Activated naive CD4-positive, alpha-beta T cell treated with anti-CD3 and anti-CD28 coated beads, Interleukin-2, amount 50 U/mL, for 72 hours (primary cell): ENCODE measurements at places on chromosomes 3 and 15. TPM values are rescaled to one million over a fixed set of nuclear protein-coding genes. Genes with fewer than 3 reads are reported as not detected.
A peak's percentile ranks its signal among the peaks of the same experiment; 100 is the strongest.

- DNase-seq = no peak
Measured at GRCh38 chr3:135621184-135621920, 344.2 kb upstream of the PPP2R3A start.

- DNase-seq = no peak
Measured at GRCh38 chr15:87829332-87830050, 427.0 kb downstream of the NTRK3 start.

TM4SF1 gene
- not detected for total RNA-seq

FBXL22 gene
- total RNA-seq = 0.80 TPM

STXBP5L gene
- total RNA-seq = not detected

DNA sequence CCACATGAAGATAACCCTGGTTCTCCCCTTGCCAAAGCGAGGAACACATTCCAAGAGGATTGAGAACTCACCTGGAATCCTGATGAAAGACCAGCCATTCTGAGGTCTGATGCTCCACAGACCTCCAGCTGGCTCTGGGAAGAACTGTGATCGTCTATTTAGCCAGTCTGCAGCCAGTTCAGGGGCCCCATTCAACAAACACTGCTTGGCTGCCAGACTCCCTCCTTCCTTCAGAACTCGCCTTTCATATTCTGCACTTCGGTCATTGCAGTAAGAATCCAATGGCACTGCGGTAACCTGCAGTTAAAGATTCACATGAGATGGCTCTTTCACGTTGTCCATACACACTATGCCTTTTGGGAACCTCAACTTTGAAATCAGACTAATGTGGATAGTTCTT is 67.6 kb downstream of the CHAC1 start:
- DNase-seq = no peak

- DNase-seq = no peak
Measured at GRCh38 chr15:62301993-62302675, 137.0 kb upstream of the C2CD4B start.

PLSCR5 gene
- not detected for total RNA-seq

EPB42 gene
- total RNA-seq = not detected

DNA sequence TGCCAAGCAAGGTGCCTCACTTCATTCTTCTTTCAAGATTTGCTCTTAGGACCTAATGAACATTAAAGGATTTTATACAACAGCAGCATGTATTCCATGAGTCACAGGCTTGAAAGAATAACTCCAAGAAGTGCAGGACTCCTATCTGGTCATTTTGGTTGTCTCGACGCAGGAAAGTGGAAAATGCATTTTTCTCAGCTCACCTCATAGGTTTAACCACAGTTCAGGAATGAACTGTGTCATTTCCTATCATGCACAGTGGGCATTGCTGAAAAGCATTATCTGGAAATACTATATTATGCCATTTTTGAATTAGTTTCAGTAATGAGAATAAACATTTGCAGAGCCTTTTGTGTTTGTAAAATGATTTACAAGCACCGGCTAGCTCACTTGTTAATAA is 98.7 kb upstream of the BFSP2 start:
- no peak for DNase-seq

- DNase-seq = peak; percentile 28
Measured at GRCh38 chr15:81155375-81156218, 21.5 kb downstream of the CFAP161 start.

MUSTN1 gene
- total RNA-seq = 0.51 TPM

GRCh38 chr3:158471639-158472294 is 99.2 kb upstream of the MLF1 start:
- DNase-seq = no peak

DNA sequence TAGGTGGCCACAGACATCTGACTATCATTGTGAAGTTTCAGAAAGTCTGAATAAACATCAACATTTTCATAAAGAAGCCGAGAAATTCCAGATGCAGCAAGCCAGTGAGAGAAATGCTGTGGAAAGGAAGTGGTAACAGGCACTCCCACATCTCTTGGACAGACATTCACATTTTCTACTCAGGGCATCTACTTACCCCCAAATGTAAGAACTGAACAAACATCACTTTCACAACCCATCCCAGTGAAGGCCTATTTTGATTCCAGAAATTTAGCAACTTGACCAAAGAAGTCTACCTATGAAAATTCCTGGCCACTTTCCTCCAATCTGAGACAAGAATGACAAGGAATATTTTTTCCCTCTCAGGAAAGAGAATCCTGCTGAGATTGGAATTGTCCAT is 224.8 kb upstream of the DCBLD2 start:
- no peak for DNase-seq

- no peak for DNase-seq
Measured at GRCh38 chr15:80174017-80174746, 21.4 kb downstream of the FAH start.

SOX14 gene
- not detected for total RNA-seq

DNA sequence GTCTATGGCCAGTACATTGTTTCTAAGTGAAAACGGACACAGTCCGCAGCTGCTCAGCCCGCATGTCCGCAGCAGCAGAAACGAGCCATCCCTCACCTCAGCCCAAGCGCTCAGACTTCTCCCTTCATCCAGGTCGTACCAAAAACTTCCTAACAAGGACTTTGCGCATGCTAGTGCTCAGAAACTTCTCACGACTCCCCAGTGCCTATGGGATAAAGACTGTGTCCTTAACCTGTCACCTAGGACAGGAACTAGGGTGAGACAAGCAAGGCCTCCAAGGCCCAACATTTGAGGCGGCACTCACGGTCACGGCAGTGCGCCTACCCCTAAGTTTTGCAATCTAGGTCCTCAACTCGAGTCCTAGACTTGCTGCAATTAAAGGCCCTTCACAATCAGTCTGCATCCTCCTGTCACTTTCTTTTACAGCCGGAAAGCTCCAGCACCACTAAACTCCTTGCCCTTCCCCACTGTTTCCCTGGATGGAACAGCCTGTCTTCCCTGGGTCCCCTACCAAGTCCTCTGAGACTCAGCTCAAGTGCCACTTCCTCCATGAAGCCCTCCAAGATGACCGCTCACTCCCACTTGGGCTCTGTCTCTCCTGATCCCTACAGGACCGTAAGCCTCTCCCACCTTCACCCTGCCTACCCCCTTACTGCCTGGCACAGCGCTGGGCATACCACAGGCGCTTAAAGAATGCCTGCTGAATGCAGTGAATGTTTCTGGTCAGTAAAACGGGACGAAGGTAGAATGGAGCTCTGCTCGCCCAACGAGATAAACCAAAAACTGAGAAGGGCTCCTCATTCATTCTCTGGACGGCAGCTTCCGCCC is 1.2 kb downstream of the CLN6 start:
- DNase-seq = no peak

DNA sequence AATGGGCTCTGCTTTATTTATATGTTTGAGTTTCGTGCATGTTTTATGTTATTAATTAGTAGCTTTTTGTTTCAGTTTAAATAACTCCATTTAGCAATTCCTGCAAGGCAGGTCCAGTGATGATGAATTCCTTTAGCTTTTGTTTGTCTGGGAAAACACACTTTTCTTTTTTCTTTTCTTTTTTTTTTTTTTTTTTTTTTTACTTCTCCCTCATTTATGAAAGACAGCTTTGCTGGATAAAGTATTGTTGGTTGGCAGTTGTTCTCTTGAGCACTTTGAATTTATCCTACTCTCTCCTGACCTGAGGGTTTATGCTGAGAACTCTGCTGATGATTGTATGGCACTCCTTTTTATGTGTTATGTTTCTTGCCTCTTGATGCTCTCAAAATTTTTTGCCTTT is 35.7 kb downstream of the TMEM39A start:
- no peak for DNase-seq

DNA sequence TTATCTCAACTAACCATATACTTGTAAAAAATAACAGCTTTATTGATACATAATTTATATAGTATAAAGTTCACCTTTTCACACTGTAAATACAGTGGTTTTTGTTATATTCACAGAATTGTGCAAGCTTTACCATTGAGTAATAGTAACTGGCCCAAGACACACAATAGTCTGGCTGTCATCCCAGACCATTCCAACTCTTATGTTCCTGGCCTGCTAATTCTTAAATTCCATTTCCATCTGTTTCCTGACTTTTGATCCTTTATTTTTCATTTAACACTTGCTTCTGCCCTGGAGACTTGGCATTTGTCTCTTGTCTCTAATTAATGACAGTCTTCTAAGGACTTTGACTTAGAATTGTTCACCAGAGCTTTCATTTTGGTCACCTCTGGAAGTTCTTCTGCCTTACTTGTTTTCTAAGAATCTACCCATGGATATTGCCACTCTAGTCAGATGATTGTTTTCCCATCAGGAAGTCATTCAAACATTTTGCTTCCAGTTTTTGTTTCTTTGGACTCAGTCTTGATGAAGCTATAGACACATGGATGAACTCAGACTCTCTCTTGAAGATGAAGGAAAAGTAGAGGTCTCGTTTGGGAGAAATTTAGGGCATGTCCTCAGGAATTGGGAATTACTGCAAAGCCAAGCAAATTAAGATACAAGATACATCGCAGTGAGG is 27.2 kb upstream of the PLSCR4 start:
- DNase-seq = no peak

ACKR4 gene
- 1.2 TPM for total RNA-seq

RETNLB gene
- total RNA-seq = not detected

DNA sequence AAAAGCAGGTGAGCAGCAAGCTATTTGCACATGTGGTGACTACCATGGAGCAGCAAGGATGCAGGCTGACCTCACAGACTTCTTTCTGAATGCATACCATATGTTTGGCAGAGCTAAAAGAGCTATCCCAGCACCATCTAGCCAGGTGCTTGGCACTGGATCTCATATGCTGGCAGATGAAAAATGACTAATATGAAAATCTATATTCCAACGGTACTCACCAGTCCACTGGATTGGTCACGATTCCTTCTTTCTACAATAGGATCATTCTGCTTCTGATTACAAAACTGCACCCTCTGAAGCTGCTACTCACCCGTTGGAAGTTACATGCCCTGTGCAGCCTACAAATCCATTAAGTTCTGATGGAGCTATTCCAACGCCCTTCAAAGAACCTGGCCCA is 714.3 kb upstream of the CFAP20DC start:
- DNase-seq = no peak

GRCh38 chr15:95995375-95996168 is 334.9 kb upstream of the NR2F2 start:
- DNase-seq = no peak

- no peak for DNase-seq
Measured at GRCh38 chr3:105394177-105394576, 27.5 kb downstream of the ALCAM start.

DNA sequence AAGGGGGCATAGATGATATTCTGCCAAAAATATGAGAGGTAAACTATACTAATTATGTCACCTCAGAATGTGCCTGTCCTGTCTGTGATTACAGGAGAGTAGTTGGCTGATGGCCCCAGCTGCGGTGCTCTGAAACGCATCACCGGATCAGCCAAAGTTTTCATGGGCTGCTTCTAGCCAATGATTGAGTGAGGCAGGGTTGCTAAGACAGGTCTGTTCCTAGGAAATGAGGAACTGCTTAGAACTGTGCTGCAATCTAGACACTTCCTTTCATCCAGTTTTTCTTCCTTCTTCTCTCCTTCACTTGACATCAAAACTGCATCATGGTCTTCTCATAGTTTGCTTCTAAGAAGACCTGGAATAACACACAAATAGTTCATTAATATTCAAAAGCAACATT is 124.0 kb downstream of the KCNH8 start:
- no peak for DNase-seq

DNA sequence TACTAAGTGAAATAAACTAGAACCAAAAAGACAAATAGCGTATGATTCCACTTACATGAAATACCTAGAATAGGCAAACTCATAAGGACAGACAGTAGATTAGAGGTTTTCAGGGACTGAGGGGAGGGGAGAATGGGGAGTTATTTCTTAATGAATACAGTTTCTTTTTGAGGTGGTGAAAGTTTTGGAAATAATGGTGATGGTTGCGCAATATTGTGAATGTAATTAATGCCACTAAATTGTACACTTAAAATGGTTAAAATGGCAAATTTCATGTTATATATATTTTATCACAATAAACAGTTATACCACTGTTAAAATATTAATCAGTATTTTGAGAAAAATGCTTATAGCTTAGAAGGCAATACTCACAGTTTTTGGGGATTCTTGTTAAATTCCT is 11.0 kb downstream of the UBE2E1 start:
- no peak for DNase-seq

- DNase-seq = no peak
Measured at GRCh38 chr3:72279068-72279604, 494.2 kb upstream of the PROK2 start.

DNA sequence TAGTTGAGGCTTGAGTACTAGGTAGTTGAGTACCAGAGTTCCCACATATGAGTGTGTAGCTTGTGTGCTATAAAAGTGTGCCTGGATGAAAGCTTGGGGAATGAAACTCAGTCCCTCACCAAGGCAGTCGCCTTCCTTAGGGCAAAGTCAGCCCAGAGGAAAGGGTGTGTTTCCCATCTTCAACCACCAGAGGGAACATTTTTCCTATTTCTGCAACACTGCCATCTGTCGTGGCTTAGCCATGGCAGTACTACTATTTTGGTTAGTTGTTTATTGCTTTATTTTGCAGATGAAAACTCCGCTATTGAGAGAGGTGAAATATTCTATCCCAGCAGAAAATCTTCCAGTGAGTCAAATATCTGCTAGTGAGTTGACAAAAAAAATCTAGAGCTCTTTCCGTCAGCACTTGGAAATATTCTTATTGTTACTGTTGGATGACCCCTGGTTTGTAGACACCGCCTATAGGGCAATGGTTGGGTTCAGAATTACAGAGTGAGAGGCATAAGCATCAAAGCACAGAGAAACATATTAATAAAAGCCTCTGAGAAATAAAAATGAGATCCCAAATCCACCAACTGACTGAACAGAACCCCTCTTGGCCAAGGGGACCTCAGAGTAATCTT is 239.9 kb downstream of the CPNE4 start:
- DNase-seq = peak; percentile 35

DNA sequence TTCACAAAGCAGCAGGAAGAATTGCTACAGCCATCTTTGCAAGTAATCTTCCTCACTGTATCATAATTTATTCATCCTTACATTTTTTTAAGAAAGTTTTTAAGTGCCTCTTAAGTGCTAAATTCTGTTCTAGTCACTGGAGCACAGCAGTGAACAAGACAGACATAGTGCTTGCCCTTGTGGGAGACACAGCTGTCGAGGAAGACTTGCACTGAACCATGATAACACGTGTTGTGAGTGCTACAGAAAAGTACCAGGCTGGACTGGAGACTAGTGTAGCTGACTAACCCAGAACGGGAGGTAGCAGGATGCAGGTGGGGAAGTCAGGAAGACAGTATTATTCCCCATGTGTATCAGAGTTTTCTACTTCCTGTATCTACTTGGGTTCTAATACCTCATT is 300.6 kb downstream of the TBL1XR1 start:
- DNase-seq = no peak

PSMD6 gene
- total RNA-seq = 87.1 TPM

DNA sequence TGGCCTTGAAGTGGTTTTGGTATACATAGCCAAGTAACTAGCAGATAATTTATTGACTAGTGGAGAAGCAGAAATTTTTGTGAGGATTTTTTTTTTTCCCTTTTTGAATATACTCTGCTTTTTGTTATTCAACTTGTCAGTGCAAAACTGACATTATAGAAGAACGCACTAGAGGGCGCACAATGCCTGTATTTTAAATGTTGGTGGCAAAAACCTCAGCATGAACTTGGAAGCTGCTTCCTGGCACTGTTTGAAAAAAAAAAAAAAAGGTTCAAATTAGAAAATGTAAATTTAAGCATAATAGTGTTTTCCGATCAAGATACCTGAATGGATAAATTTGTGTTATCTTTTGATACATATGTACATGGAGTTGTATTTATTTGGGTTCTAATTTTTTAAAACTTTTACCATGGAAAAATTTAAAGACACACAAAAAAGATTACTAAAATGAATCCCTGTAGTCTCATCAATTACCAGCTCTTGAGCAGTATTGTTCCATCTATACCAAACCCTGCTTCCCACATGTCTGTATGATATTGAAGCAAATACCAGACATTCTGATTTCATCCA is 56.0 kb downstream of the SLC25A26 start:
- peak; percentile 62 for DNase-seq

ZCWPW2 gene
- total RNA-seq = not detected
